ENCODE measurements at places on chromosomes 16 and 17.

- no peak for DNase-seq
Observed at GRCh38 chr16:49836668-49837067, 19.2 kb downstream of the ZNF423 start.

DNA sequence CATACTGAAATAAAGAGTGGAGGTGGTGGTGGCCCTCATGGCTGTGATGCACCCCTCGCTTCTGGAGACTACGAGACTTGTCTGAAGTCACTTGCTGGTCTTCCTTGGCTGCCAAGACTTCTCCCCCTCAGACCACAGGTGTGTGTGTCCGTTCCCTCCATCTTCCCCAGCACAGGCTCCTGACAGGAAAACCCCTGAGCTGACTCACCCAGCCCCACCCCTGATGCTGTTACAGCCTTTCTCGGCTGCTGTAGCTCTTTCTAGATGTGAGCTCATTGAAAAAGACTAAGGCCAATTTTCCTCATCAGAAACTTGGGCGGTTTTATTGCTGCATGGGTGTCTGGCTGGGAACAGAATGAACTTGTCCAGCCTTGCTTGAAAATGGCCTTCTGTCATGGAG is 296.9 kb downstream of the TMEM114 start:
- DNase-seq, result no peak

GRCh38 chr16:83723244-83723643 is 84.5 kb upstream of the HSBP1 start:
- no peak for DNase-seq

GRCh38 chr17:63433746-63434591 is 12.1 kb downstream of the CYB561 start:
- no peak for DNase-seq

DNA sequence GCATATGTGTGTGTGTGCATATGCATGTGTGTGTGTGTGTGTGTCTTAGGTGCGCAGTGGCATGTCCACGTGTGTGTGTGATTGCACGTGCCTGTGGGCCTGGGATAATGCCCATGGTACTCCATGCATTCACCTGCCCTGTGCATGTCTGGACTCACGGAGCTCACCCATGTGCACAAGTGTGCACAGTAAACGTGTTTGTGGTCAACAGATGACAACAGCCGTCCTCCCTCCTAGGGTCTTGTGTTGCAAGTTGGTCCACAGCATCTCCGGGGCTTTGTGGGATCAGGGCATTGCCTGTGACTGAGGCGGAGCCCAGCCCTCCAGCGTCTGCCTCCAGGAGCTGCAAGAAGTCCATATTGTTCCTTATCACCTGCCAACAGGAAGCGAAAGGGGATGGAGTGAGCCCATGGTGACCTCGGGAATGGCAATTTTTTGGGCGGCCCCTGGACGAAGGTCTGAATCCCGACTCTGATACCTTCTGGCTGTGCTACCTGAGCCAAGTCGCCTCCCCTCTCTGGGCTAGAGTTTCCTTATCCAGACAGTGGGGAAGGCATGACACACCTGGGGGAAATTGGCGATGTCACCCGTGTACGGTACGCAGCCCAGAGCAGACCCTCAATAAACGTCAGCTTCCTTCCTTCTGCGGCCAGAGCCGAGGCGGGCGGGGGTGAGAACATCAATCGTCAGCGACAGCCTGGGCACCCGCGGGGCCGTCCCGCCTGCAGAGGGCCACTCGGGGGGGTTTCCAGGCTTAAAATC is 47.6 kb downstream of the IL21R start:
- DNase-seq, result no peak

DNA sequence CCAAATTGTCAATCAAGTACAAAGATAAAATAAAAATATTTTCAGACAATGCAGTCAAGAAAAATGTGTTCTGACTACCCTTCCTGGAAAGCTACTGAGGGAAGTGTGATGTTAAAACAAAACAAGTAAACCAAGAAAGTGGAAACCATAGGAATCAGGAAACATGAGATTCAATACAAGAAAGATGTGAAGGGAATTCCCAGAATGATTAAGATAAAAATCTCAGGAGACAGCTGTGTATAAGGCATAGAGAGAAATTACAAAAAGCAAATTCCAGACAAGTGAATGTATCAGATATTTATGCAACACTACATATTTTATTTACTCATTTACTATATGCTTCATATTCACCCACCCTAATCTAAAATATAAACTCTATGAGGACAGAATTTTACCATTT is 32.2 kb downstream of the TRIM37 start:
- DNase-seq, result no peak

DNA sequence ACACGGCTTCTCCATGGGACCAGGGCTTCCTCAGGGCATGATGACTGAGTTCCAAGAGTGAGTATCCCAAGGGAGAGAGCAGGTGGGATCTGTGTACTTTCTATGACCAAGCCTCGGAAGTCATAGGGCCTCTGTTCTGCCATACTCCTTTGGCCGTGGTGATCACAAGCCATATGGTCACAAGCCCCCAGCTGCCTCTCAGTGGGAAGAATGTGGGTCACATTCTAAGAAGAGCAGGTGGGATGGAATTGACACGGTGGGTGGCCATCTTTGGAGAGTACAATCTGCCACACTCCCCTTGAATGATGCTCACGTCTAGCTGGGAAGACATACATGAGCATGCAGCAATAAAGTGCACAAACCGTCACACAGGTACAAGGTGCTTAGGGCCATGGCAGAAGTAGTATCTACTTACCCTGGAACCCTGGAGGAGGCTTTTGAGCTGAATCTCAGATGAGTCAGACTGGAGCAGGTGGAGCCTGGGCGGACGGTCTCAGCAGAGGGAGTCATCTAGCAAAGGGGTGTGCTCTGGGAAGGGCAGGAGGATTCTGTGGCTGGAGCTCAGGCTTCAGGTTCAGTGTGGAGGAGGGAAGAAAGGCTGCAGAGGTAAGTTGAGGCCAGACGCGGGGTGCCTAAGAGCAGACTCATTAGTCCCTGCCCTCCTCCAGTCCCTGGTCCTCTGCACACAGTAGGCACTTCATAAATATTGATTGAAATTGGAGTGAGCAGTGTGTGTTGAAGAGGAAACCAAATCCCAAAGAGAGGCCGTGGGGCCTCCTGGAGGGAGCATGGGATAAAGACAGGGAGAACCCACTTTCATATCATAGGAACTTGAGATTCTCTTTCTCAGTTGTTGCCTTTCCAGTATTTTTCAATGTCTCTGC is 26.6 kb downstream of the GOSR2 start:
- no peak for DNase-seq

GRCh38 chr17:3951420-3951819 is 12.8 kb downstream of the ATP2A3 start:
- DNase-seq, result no peak

DNA sequence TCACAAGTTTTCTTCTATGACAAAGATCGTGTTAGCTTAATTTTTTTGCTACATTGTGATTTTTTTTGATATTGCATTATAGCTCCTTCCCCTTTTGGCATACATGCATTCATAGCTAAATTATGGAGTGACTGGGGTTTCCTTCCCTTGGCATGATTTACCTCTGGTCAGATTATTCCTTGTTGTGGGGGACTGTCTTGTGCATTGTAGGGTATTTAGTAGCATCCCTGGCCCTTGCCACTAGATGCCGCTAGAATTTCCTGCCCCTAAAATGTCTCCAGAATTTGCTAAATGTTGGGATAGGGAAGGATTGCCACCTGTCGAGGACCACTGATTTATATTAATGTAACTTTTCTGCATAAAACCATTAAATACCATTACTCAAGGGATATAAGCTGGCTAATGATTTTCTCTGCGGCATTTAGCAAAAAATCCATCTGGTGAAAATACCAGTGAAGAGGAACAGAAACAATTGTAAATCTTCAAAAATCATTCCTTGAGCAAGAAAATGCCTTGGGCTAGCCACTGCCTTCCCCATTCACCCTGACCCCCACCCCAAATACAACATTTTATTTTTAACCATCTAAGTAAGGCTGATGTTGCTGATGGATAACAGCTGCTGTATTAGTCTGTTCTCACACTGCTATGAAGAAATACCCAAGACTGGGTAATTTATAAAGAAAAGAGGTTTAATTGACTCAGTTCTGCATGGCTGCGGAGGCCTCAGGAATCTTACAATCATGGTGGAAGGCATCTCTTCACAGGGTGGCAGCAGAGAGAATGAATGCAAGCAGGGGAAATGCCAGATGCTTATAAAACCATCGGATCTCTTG is 195.2 kb downstream of the MAP2K6 start:
- no peak for DNase-seq

- DNase-seq, result peak; percentile 45
Observed at GRCh38 chr17:75720656-75721462, at the start of gene ITGB4. Gene ITGB4, plus strand, starts transcription at chr17:75721459. Its CDS starts 3,245 bp downstream, at chr17:75724704.

GRCh38 chr16:47643323-47644000 is 182.3 kb downstream of the PHKB start:
- DNase-seq, result no peak

DNA sequence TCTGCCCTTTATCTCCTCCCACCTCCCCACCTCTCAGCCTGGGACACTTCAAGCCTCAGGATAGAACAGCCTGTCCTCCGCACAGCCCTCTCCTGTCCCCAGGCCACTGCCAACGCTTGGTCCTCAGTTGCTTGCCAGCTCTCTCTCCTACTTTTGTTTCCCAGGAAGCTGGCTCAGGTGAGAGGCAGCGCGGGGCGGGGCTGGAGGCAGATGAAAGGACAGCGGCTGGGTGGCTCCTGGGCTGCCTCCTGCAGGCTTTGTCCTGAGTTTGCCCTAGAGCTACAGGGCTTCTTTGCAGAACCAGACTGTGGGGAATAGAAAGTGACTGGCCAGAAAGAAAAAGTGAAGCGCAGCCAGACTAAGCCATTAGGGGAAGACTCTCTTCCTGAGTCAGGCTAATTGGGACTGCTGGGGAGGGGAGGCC is 48.2 kb upstream of the CDC42EP4 start:
- no peak for DNase-seq

GRCh38 chr17:32185875-32186274 is 43.6 kb downstream of the RHOT1 start:
- no peak for DNase-seq

DNA sequence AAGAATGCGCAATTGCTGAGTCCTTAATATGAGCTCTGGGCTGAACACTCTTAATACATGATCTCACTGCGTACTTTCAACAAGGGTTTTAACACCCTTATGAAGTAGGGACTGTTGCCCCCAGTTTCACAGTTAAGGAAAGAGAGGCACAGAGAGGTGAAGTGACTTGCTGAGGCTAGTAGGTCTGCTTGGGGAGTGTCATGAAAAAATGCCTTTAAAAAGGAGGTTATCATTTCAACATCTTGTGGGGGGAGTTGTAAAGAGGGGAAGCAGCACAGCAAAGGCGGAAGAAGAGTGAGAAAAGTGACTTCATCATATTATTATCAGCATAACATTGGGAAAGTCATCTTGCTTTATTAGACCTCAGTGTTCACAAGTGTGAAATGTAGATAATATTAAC is 2.1 kb downstream of the CCL4L2 start:
- no peak for DNase-seq

DNA sequence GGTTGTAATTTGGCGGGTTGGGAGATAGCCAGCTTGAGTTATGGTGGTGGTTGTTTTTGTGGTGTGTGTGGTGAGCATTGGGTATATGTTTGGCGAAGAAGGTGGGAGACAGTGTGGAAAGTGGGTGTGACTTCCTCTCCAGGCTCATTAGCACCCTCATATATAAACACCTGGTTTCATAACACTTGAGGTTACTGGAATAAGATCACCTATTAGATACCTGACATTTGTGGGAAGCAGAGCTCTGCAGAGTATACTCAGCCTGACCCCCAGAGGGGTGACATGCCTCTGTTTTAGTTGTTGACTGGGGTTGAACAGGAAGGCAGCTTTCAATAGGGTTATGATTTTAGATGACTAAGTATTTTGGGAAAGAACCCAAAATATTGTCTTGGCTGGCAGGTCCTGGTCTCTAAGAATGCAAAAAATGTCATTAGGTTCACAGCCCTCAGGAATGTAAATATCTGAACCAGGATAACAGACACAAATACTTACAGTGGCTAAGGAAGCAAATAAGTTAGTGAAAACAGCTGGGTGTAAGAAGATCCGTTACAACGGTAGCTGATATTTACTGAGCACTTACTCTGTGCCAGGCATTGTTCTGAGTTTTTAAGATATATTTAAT is 18.3 kb upstream of the EFCAB13 start:
- no peak for DNase-seq

DNA sequence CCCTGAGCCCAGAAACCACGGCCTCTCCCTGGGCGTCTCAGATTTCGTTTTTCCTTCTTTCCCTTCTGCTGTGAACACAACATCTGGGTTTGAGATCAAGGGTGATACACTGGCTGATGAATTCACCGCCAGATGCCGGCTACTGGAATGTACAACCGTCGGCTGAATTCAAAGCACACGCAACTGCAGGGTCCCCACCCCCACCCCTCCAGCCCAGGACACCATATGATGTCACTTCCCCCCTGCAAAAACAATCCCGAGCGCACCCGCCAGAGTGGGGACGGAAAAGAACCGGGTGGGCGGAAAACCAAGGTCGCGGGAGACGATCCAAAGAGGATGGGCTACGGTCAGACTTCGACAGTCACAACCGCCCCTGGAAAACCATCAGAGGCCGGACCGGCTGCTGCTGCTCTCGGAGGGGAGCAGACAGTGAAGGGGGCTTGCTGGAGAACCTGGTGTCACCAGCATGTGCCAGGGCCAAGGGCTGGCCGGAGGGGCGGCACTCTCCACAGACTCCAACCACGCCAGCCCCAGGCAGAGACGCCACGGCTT is 23.3 kb downstream of the CEP295NL start:
- DNase-seq, result no peak

DNA sequence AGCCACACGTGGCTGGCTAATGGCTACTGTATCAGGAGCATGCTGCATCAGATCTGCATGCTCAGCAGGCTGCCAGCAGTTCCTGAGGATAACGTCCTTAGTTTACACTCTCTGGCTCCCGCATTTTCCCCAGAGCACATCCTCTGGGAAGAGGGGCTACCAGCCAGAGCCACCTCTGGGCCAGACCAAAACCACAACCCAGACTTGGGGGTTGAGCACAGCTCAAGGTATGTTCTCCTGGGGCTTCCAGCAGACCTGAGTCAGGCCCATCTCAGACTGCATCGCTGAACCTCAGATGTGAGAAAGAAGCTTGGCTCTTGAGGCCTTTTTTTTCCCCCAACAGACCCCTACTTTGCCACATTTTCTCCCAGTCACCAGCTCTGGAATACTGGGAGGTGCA is 23.7 kb upstream of the WSCD1 start:
- no peak for DNase-seq

- no peak for DNase-seq
Observed at GRCh38 chr16:22428654-22429053, 54.2 kb upstream of the CDR2 start.

GRCh38 chr16:89575247-89576152 is at the start of gene CPNE7:
Gene CPNE7, plus strand, starts transcription at chr16:89575758. Its CDS starts 140 bp downstream, at chr16:89575898.
- no peak for DNase-seq

- no peak for DNase-seq
Observed at GRCh38 chr16:4852221-4852872, 5.1 kb downstream of the UBN1 start.

- DNase-seq, result no peak
Observed at GRCh38 chr16:23509782-23510163, 521 bp downstream of the GGA2 start.

- DNase-seq, result no peak
Observed at GRCh38 chr17:81294512-81295030, 536 bp downstream of the SLC38A10 start.
